ENCODE measurements at places on chromosomes 6 and 20.

- no peak for DNase-seq
Measured at GRCh38 chr6:158417760-158418098, 105.5 kb downstream of the TULP4 start.

GRCh38 chr6:117276778-117277316, 11.5 kb downstream of the VGLL2 start:
- DNase-seq, result no peak

DNA sequence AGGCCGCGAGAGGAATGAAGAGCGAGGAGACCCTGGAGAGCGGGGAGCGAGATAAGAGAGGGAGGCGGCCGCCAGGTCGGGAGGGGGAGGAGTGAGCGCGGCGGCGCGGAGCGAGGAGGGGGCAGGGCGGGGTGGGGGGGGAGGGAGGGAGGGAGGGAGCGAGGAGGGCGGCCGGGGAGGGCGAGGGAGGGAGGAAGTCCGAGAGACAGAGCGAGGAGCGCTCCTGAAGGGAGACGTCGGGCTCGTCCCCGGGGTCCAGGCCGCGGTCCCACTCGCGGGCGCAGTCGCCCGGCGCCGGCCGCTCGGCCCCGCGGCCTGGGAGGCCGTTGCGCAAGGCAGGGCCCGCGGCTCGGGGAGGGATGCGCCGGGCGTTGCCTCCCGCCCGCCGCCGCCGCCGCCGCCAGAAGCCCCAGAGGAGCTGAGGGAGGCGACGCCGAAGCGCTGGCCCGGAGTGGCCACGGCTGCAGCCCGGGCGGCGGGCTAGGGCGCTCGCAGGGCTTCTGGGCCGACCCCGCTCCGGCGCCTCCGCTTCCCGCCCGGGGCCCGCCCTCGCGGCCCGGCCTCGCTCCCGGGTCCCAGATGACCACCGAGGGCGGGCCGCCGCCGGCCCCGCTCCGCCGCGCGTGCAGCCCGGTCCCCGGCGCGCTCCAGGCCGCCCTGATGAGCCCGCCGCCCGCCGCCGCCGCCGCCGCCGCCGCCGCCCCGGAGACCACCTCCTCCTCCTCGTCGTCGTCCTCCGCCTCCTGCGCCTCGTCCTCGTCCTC, at the start of gene FOXF2:
FOXF2 (plus strand) TSS at position 208 of the 764 bp plus-strand sequence; CDS start at position 580, 372 bp downstream.
- no peak for DNase-seq

- no peak for DNase-seq
Measured at GRCh38 chr6:78324213-78324612, 543.1 kb upstream of the IRAK1BP1 start.

DNA sequence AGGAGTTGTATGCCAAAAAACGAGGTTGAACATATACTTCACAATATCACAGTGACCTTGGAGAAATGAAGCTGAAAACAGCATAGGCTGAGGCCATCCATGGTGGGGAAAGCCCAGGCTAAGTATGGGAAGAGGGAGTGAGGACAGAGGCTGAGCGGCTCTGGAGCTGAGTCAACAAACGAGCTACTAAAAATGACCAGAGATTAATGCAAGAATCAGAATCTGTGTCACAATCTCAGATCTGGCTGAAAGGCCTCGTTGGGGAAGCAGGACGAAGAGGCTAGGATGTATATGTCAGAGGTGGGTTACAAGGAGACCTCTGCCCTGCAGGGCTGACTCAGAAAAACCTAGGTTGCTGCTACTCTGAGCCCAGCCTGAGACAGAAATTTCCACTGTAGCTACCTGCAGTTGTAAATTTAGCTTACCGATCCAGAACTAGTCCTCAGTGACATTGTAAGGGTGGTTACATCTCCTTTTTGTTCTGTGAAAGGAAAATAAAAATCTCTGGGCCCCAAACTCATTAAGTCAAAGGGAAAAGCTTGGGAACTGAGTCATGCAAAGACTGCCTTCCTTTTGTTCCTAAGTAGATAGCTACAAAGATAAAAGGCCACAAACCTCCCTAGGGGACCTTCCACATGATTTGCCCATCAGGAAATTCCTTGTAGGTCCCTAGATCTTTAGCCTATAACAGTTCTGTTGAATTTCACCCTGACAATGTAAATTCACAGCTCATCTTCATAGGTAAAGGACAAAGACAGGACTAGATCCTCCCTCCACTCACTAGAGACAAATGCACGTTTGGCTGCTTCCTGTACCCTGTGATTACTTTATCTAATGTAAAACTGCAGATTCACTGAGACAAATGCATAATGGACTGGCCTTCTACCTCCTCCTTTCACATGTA, 8.5 kb upstream of the TUBB2A start:
- peak; percentile 81 for DNase-seq

- no peak for DNase-seq
Measured at GRCh38 chr6:34195726-34196115, 41.0 kb upstream of the HMGA1 start.

- no peak for DNase-seq
Measured at GRCh38 chr20:48215536-48215935, 430.3 kb upstream of the SULF2 start.

GRCh38 chr6:126396131-126396530, 56.2 kb downstream of the CENPW start:
- no peak for DNase-seq

- DNase-seq, result no peak
Measured at GRCh38 chr6:139600919-139601475, 226.5 kb upstream of the CITED2 start.

GRCh38 chr6:167548451-167548850, 223.6 kb downstream of the TTLL2 start:
- DNase-seq, result no peak

DNA sequence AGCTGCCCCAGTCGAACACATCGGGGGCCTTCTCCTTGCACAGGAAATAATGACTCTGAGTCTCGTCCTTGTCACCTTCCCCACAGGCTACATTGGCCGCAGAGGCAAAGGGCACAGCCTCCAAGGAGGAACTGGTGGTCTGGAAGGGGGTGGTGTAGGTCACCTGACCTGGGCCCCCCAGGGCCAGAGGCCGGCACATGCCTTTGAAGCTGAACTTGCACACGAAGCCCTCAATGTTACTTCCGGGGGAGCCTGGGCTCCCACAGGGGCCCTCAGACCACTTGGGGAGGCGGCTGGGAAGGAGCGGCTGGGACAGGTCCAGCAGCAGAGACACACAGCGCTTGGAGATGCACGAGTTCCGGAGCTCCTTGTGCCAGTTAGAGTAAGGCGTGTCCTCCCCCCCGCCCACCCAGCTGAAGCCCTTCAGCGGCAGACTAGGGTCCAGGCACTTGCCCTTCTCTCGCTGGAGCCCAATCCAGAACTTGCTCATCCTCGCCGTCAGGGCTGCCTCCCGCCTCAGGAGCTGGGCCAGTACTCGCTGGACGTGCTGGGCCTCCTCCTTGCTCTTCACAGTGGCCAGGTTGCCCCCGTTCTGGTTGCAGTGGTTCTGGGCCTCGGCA, 578 bp downstream of the CD93 start:
- no peak for DNase-seq

DNA sequence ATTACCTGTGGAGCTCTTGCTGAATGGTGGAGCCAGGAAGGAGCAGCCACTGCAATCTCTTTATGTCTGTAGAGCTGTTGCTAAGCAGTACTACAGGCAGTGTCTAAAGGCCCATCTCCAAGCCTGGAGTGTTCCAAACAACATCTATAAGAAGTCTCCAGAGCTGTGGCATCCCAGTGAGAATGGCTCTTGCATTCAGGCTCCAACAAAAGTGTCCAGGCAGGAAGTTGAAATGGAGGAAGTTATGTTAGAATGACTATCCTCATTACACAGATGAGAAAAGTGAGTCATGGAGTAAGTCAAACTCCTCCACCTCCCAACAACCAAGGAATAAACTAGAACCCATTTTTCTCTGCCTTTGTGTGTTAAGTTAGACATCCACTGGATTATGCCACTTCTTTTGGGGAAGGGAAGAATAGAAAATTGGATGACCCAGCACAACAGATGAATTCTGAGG, 288.5 kb upstream of the STXBP5 start:
- DNase-seq, result peak; percentile 73

- no peak for DNase-seq
Measured at GRCh38 chr20:38325905-38326304, 20.4 kb upstream of the LBP start.

DNA sequence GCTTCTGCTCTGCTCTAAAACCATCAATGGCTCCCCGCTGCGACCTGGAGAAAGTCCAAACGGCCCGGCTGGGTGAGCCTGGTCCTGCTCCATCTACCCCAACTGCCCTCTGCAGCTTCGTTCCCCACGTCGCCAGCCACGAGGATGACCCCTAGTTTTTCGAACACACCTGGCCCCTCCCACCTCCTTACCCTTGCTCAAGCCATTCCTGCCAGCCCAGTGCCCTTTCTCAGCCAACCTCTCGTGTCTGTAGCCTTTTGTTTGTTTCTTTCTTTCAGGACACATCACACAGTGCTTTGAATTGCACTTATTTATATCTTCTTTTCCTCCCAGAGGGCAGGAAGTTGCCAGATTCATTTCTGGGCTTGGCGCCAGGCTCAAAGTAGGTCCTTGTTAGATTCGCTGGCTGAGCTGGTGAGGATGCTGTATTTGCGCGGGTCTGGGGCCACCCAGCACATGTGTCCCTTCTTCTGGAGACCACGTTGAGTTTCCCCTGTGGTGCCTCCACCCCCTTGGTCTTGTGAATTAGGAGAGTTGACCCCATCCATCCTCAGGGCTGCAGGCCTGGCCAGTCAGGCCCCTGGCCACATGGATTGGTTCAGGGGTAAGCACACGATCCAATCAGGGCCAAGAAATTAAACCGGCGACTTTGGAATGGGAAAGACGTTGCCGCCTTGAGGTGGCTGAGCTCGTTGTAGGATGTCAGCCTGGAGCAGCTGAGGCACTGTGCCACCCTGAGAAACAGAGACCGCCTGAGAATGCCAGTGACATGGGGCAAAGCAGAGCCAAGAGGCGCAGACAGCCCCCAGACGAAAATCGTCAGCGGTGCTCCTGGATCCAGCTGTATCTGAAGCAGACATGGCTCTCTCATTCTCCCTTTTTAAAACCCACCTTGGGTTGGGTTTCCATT, 156.0 kb downstream of the CEBPB start:
- DNase-seq, result peak; percentile 46

GRCh38 chr6:168136622-168137021, 57.6 kb upstream of the FRMD1 start:
- DNase-seq, result no peak

DNA sequence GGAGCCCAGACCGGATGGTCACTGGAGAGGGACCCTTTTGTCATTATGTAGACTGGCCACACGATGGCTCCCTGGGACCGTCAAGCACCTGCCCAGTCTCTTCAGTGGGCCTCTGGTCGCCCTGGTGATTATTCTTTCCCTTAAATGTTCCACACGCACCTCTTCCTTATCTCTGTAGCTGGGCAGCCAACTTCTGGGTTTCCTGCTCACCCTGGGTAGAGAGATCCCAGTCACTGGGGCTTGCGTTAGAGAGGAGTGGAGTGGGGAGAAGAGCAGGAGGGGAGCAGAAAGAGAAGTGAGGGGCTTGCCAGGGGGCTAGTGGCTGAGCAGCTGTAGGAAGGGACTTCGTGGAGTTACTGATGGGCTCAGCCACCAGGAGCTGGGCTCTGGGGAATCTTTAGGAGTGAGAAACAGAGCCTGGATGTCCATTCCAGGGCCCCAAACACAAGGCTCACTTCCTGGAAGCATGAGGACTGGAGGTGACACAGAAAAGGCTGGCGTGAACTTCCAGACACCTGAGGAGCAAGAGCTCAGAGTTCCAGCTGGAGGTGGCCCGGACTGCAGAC, 150.1 kb downstream of the DHX35 start:
- DNase-seq, result no peak

DNA sequence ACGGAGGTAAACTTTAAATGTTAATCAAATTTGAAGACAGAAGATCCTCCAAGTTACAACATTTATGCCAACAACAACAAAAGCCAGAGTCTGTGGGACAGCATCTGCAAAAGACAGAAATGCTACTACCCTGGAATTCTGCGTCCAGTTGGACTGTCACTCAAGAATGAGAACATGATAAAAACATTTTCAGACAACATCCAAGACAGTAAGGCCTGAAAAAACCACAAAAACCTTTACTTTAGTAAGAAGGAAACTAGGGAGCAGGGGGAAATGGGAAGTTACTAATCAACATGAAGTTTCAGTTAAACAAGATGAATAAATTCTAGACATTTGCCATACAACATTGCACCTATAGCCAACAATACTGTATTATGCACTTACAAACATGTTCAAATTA, 77.6 kb downstream of the MLIP start:
- DNase-seq, result peak; percentile 1

GRCh38 chr20:34713194-34713943, 9.2 kb downstream of the TP53INP2 start:
- DNase-seq, result no peak

- DNase-seq, result no peak
Measured at GRCh38 chr6:88114838-88115237, 51.3 kb downstream of the CNR1 start.

- DNase-seq, result no peak
Measured at GRCh38 chr6:144140867-144141266, 9.4 kb upstream of the STX11 start.

- no peak for DNase-seq
Measured at GRCh38 chr6:86459978-86460377, 477.4 kb upstream of the HTR1E start.

GRCh38 chr6:56328728-56329090, 81.3 kb upstream of the COL21A1 start:
- no peak for DNase-seq

DNA sequence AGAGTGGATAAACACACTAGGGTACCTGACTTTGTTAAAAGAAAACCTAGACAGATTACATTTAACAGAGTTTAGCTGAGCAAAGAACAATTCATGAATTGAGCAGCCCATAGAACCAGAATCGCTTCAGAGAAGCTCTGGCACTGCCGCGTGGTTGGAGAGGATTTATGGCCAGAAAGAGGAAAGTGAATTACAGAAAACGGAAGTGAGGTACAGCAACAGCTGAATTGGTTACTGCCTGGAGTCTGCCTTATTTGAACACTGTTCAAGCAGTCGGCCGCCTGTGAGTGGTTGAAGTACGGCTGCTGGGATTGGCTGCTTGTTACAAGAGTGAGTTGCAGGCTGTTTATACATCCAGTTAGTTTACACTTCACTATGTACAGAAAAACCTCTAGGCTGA, 253.8 kb upstream of the CDYL start:
- peak; percentile 51 for DNase-seq

GRCh38 chr6:105898286-105898685, 187.8 kb upstream of the PRDM1 start:
- no peak for DNase-seq

- no peak for DNase-seq
Measured at GRCh38 chr6:150646228-150646627, 46.5 kb downstream of the PLEKHG1 start.

Data from inflammatory macrophage (primary cell).